ENCODE measurements at places on chromosomes 13 and 19.

- DNase-seq: no peak
Observed at GRCh38 chr19:19103167-19103566, 35.1 kb downstream of the TMEM161A start.

DNA sequence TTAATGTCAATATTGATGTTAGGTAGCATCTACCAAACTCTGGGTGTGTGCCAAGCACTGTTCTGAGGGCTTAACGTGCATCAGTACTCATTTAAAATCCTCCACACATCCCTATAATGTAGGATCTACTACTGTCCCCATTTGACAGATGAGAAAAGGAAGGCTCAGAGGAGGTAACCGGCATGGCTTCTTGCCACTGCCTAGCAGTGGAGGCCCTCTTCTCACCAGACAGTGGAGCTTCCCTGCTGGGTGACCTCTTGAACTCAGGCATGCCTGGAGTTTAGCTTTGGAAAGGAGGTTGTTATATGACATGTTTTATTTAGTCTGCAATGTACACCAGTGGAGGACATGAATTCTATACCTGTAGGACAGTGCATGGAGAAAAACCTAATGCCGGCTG is 2.1 kb downstream of the SPATA13 start:
- no peak for DNase-seq

DNA sequence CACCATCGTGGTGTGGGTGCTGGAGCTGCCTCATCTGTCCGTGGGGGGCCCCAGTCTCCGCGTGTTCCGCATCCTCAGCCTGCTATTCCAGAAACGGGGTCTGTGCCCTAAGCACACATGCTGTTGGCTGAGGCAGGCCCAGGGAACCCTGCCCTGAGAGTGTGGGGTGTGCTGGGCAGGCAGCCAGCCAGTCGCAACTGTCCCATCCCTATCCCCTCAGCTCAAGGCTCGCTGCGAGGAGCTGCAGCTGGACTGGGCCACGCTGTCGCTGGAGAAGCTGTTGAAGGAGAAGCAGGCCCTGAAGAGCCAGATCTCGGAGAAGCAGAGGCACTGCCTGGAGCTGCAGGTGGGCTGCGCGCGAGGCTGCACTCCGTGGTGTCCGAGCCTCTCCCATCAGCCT is 21.9 kb downstream of the PLEKHJ1 start:
- no peak for DNase-seq

DNA sequence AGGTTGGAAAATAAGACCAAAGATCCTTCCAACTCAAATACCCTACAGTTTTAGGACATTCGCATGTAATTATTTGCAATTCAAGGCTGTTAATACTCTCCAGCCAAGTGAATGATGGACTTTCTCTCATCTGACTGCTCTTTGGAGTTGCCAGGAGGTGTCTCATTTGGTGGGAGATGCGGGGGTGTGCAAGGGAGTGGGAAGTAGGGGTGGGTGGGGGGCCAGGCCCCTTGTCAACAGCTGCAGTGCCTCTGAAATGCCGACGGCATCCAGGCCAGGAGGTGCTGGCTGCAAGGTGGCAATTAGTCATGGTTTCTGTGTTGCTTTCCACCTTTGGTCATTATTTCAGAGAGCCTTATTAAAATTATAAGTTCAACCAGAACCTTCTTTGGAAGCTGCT is 121.5 kb downstream of the KL start:
- no peak for DNase-seq

GRCh38 chr13:108917581-108917980 is 288.2 kb downstream of the MYO16 start:
- no peak for DNase-seq

Data from HS-27A (cell line).